NCI-H1105 treated with DMSO at 0.1 percent for 48 hours (cell line): ENCODE measurements at places on chromosomes 5 and 9.

GRCh38 chr5:39716532-39717028 lies 291.8 kb upstream of the DAB2 start:
- no peak for DNase-seq

DNA sequence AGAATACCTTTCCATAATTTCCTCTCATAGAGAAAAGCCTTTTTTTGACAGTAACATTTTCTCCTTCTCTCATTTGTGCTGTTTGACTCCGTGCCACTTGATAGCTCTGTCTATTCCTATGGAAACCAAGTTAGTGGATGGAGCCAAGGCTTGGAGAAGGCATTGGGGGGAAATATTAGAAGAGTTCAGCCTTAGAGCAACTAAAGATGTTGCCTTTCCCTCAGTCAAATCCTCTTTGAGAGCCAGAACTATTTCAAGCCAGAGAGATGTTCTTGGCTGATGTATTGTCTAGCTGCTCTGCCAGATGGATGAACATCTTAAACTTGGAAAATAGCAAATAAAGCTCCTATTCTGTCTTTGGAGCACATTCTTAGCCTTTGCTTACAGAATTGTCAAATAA lies 112.4 kb downstream of the INVS start:
- no peak for DNase-seq

- DNase-seq, result no peak
These were observed 309.7 kb downstream of the ARHGEF28 start for GRCh38 chr5:73935719-73936118.

DNA sequence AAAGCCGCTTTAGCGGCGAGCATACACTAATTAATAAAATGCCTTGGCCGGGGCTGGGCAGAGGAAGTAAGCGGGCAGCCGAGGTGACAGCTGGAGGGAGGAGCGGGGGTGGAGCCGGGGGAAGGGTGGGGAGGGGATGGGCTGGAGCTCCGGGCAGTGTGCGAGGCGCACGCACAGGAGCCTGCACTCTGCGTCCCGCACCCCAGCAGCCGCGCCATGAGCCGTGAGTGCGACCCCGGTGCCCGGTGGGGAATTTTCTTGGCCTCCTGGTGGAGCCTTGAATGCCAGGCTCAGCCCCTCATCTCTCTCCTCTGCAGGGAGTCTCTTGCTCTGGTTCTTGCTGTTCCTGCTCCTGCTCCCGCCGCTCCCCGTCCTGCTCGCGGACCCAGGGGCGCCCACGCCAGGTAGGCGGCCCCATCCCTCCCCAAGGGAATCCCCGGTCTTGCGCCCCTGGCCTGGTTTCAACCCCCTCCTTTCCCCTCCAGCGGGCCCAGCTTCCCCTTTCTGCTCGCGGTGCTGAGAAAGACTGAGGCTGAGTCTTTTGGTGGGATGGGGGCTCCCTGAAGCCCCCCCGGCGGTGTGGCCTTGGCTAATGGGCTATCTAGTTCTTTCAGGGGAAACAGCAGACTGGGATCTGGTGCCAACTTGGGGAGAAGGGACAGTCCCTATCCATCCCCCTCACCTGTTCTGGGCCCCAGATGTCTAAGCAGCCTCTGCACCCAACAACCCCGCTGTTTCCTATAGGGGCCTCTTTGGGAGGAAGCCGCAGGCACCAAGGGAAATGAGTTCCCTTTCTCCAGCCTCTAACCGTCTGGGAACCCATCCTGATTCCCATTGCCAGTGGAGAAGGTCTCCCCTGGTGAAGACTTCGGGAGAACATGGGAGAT lies at the start of gene PTGS1:
Gene PTGS1, plus strand, starts transcription at position 156 of the 887 bp plus-strand sequence. Its CDS starts 61 bp downstream, at position 217.
- DNase-seq, result no peak

GRCh38 chr9:15612962-15613361 lies 60.1 kb downstream of the CCDC171 start:
- DNase-seq, result no peak

DNA sequence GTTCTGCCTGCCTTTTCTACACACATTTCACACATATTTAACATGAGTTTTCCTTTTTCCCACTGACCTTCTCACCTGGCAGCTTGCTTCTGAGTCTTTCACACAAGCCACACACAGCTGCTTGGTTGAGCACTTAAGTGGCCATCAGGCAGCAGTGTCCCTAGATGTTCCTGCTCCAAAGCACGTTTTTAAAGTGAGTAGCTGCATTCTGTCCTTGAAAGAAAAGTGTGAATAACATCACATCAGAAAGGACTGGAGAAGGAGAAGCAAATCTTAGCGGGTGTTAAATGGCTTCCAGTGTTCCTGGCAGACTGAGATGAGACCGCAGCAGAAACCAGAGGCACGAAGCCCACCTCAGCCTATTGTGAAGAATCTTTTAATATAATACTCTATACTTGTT lies 209.2 kb upstream of the IRX4 start:
- no peak for DNase-seq

DNA sequence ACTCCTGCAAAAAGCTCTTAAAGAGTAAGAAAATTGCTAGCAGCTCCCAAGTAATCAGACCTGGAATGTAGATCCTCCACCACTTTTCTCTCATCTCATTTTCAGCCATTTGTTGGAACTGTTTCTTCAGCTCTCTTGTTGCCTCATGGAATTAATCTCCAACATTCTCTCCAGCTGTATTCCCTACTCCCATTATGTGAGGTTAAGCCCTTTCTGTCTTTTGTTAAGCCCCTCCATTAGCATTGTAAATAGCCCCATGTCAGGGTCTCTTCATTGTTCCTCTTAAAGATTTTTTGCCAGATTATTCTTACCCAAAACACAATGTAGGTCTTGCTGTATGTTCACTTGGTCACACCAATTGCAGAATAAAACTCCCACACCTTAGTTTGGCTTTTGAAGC lies 119.8 kb downstream of the PLPPR1 start:
- no peak for DNase-seq

- DNase-seq, result peak; percentile 54
These were observed 560.7 kb downstream of the HTR1A start for GRCh38 chr5:63401436-63402046.

- no peak for DNase-seq
These were observed 91.8 kb upstream of the DPYSL3 start for GRCh38 chr5:147601652-147602051.
